ENCODE measurements at places on chromosomes 13 and 19.

DNA sequence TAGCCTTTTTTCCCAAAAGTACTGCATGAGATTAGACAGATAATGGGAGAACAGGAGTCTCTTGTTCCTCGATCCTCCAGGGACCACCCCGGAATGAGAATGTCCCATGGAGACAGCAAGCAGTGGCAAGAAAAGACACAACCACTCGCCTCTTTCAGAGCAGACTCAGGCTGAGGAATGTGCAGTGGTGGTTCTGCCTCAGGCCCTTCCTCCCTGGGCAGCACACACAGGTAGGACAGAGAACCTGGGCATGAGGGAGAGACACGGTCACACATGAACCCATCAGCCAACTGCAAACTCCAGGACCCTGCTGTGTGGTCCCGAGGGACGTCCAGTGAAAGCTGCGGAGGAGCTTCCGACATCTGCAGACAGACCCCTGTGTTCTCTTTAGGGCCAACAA lies 31.0 kb downstream of the CRYL1 start:
- DNase-seq: peak; percentile 36

DNA sequence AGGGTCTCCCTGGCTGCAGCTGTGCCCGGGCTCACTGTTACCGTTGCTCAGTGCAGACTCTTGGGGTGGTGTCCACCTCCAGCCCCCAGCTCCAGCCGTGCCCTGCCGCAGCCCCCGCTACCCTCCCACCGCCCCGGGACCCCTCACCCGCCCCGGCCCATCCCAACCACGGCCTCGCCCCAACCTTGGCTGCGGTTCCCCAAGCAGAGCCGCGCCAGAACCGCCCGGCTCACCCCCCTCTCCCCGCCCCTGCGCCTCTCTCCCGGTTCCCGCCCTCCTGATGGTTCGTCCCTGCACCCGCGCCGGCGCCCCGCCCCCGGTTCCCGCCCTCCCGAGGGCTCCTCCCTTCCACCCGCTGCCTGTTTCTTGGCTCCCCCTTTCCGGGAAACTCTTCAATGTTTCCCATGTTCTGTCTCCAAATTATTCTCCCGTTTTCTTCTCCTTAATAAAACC lies 40.3 kb downstream of the ANKRD10 start:
- DNase-seq: peak; percentile 91

DNA sequence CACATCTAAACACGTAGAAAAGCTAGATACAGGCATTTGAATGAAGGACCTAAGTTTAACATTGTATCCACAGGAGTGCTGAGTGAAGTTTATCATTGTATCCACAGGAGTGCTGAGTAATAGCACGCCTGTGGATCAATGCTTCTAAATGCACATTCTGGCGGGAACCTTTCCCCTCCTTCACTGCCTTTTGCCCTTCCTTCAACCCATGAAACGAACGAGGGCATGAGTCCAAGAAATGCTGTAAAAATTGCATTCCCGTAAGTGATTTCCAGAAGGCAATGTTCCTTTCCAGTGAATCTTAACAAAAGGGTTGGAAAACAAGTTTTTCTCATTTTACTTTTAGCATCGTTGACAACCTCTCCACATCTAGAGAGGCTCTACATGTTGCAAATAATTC lies 88.1 kb downstream of the ZDHHC20 start:
- DNase-seq: no peak

GRCh38 chr13:42740753-42741152 lies 40.6 kb upstream of the FAM216B start:
- no peak for DNase-seq
